ENCODE measurements at places on chromosomes 7 and 10.

GRCh38 chr10:83603708-83604107 is 535.6 kb upstream of the GHITM start:
- DNase-seq: no peak

DNA sequence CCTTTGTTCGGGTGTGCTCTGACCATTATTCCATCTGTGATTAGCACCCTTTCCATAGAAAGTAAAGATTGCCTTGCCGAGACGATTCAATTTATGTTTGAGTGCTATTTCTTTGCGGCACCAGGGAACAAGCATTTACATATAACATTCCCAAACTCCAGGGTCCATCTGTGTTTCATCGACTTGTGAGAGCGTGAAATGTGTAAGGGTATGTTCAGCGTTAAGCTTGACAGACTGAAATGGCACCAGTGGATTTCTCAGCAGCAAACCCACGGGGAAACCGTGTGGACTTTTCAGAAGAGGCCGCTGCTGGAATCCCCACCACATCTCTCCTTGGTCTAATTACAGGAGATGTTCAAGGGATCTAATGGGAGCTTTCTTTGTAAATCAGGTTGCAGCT is 270.5 kb downstream of the TCERG1L start:
- no peak for DNase-seq

- peak; percentile 38 for DNase-seq
Observed at GRCh38 chr10:15169555-15170401, 1.3 kb upstream of the NMT2 start.

DNA sequence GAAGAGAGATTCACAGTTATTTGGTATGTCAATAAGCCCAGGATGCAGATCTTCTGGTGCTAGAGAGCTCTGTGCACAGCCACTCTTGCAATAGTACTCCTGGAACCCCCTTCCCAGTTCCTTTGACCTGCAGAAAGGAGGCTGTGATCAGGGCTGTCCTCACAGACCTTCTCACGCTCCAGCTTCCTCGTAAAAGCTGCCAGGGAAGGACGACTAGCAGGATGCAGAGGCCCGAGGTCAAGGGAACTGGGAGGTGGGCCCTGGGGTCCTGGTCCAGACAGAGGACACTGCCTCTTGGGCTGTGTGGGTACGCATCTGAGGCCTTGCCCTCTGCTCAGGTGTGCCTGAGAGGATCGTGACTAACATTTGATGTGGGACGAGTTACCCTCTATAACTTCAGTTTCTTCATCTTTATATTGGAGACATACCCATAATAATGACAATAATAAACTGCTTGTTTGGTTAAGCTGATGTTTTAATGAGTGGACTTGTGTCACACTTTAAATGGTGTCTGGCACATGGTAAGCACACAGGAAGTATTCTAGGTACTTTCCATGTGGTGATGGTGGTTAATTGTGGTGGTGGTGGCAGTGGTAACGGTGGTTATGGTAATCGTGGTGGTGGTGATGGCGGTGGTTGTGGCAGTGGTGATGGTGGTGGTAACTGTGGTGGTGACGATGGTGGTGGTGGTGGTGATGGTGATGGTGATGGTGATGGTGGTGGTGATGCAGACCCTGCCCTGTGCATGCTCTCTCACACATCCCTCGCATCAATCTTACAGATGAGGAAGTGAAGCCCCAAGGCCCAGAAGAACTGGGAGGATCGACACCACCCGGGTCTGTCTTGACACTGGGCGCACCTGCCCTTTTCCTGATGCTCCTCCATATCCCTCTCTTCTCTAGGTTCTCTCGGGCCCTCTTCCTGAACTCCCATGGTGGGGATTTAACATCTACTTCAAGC is 235.2 kb upstream of the GRB10 start:
- DNase-seq: peak; percentile 28

DNA sequence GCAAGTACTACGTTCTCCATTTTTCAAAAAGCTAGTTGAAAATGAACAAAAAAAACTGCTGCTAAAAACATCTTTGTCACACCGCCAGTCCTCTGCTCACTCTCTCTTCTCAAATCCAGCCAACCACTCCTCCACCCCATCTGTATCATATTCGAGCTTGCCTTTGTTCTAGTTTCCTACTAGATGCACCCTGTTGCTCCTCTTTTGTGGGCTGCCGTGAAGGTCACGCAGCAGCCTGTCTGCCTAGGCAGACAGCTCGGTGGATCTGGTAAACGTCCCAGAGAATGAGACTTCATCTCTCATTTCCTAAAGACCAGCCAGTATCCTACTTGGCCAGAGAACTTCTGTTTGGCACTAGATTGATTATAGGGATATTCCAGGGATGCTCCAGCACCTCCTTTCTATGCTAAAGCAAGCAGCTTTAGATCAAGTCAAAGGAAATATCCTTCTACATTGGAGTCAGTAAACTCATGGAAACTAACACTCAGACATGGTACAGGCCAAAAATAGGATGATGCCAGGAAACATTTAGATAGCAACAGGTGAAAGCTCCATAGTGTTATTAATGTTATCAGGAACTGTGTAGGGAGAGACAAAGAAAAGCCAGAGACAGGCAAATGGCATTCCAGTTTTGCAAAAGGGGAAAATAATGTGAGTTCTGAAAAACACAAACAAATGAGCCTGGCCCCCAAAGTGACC is 8.7 kb upstream of the PLXNA4 start:
- no peak for DNase-seq

GRCh38 chr7:45865594-45866410 is 7.1 kb downstream of the CCDC201 start:
- no peak for DNase-seq

DNA sequence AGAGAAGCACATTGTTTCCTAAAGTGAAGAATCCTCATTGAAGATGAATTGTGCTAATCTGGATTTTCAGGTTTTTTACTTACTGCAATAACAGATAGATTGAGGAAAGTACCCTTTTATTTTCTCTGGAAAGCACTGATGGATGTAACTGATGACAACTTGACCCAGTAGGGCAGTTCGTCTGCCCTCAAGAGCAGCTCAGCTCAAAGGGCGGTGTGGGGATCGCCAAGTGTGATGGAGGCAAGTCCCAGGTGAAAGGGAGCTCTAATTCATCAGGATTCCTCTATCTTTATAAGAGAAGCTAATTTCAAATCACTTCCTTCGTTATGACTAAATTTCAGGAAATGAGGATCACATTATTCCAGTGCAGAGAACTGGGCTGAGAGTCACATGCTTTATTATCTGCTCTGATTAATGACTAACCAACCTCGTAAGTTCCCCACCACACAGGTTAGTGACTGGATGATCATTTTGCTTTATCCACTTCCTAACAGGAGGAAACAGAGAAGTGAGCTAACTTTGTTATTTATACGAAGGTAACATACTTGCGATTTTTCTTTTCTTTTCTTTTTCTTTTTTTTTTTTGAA is 98.8 kb downstream of the PFKFB3 start:
- no peak for DNase-seq

DNA sequence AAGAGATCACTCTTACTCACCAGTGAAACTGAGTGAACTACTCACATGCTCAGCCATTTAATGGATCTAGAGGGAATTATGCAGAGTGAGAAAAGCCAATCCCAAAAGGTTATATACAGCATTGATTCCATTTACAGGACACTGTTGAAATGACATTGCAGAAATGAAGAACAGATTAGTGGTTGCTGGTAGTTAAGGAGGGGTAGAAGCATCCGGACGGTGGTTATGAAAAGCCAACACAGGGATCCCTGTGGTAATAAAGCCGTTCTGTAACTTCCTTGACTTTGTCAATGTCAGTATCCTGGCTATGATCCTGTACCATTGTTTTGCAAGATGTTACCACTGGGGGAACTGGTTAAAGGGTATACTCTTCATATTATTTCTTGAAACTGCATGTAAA is 253.4 kb downstream of the USP6NL start:
- DNase-seq: no peak

GRCh38 chr7:31114593-31115343 is 62.7 kb downstream of the ADCYAP1R1 start:
- no peak for DNase-seq

GRCh38 chr7:388023-388960 is 98.3 kb downstream of the FOXL3 start:
- DNase-seq: no peak

DNA sequence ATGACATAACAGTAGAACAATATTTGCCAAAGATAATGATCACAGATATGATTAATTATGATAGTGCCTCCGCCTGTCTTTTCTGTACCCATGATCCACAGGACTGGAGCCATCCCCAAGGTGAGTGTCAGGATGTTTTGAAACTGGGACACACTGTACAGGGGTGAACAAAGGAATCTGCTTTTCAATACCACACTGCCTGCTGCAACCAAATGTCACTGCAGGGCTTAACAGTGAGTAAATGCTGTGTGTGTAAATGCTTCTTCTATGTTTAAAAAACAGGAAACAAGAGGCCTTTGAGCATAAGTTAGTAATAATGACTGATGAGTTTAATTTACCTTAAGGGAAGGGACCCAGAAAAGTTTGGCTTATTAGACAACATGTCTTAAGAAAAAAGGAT is 65.2 kb downstream of the HBP1 start:
- no peak for DNase-seq

DNA sequence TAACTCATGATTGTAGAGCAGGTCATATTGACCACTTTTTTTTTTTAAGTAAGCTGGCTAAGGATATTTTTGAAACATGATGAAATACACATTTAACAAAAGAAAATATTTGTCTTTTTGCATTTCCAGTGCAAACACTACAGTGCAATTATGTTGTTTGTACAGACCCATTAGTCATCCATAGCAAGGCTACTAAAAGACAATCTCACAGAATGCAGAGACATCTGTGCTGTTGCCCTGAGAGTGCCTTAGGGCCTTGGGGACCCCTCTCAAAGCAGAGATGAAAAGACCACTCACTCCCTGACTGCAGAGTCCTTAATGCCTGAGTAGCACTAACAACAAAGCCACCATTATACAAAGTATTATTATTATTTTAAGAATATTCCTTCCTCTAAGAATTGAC is 104.5 kb downstream of the NRCAM start:
- no peak for DNase-seq

DNA sequence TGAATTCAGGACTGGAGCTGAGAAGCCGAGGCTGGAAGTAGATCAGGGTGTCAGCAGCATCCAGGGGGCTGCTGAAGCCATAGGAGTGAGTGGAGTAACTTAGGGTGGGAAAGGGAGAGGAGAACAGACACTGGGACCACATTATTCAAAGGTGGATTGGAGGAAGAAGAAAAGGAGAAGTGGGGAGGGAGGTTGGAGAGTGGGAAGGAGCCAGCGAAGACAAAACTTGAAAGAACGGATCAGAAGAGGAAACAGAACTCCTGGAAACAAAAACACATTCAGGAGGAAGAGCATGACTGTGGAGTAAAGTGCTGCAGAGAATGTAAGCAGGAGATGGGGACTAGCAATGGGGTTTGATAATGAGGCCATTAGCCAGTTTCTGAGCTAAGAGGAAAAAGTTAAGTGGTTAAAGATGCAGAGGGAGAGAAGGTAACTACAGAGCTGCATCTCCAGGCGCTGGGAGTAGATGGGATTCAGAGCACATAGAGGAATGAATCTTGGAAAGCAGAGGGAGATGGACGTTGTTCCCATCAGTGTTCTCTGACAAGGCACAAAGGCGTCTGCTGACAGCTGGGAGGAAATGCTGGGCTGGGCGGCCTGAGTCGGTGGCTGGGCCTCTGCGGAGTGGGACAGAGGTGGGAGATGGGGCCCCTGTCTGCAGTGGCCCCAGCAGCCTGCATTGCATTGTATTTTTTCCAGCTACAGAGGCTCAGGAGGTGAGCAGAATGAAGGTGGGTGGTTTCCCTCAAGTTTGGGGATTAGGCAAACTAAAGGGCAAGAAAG is 63.1 kb upstream of the LEP start:
- no peak for DNase-seq

DNA sequence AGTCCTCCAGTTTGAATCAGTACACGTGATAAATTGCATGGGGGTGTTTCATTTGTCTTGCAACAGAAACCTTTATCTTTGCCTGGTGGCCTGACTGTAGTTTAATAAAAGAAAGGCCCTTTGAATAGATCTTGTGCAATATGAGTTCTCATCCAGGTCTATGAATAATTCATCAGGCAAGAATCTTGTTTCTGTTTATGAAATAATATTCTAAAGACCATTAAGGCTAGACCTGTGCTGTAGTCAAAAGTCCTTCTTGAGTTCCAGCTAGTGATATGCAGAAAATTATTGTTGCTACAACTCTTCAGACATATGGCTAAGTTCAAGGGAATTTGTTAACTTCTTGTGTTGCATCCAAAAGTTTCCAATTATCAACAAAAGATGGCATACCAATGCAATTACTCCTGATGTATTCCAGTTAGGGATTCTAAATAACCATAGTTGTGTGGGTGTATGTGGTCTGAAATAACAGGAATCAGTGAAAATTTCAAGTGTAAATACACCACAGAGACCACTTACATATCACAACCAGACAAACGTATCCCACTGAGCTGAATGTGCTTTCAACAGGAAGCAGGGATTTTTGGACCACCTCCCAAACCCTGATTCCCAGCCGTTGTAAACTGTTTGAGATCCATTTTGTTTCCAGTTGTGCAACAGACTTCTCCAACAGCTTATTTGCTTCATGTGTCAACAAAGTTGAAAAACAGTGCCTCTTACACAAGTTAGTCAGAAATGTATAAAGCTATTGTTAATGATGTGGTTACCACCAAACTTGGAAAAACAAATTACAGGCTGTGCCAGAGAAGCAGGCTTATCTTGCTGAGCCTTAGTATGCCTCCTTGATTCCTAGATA is 54.7 kb upstream of the BICC1 start:
- DNase-seq: no peak

- no peak for DNase-seq
Observed at GRCh38 chr7:102273749-102274712, 12.6 kb upstream of the SH2B2 start.

- DNase-seq: no peak
Observed at GRCh38 chr10:101217044-101217425, 12.2 kb downstream of the LBX1 start.

DNA sequence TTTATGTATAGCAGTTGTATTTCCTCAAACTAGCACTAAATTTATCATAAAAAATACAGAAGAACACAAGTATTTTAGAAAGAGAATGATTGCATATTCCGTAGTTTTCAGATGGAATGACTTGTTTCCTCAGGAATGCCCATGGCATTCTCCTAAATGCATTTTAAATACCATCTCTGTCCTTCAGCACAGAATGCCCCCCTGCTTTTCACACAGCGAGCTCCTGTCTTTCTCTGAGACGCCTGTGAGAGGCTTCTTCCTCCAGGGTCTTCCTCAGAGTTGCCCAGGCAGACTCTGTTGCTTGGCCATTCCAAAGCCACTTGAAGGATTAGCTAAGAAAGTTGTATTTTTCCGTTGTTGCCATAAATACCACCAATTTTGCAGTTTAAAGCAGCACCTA is 10.1 kb downstream of the LANCL2 start:
- DNase-seq: no peak
